Daoy (cell line): ENCODE measurements at places on chromosomes 16 and 17. TPM values are rescaled to one million over a fixed set of nuclear protein-coding genes. Genes with fewer than 3 reads are reported as not detected.

Gene TEX19
- not detected in 2 replicates for total RNA-seq

Gene TP53TG3B
- total RNA-seq, result 3.4 TPM in 1 of 2 replicates, not detected in the other

Gene TBC1D26
- total RNA-seq, result not detected in 2 replicates

Gene SNRNP25
- 24.3 and 30.8 TPM in 2 replicates for total RNA-seq

Gene ARHGAP27
- 2.8 and 3.3 TPM in 2 replicates for total RNA-seq

Gene MYH8
- not detected in 2 replicates for total RNA-seq

Gene SPATA32
- total RNA-seq, result not detected in 2 replicates

Gene CES5A
- total RNA-seq, result not detected in 2 replicates

Gene CACNG5
- total RNA-seq, result not detected in 2 replicates

Gene PYY
- total RNA-seq, result not detected in 2 replicates

Gene LITAFD
- not detected in 2 replicates for total RNA-seq

Gene KRTAP1-5
- total RNA-seq, result not detected in 2 replicates

Gene IL32
- total RNA-seq, result 362 and 393 TPM in 2 replicates

Gene PRAC1
- total RNA-seq, result not detected in 2 replicates

Gene ABCC3
- 10.4 and 14.3 TPM in 2 replicates for total RNA-seq

Gene KRT15
- total RNA-seq, result 0.51 and 3.1 TPM in 2 replicates

Gene DNAJA3
- 54.8 and 73.9 TPM in 2 replicates for total RNA-seq

Gene SECTM1
- 0.51 and 0.65 TPM in 2 replicates for total RNA-seq

Gene IGF2BP1
- 15.2 and 16.7 TPM in 2 replicates for total RNA-seq

Gene ADPRM
- 8.6 and 12.3 TPM in 2 replicates for total RNA-seq

Gene SDK2
- total RNA-seq, result 0.33 and 0.74 TPM in 2 replicates

Gene ARHGAP44
- total RNA-seq, result 4.6 and 5.7 TPM in 2 replicates

Gene CLEC19A
- not detected in 2 replicates for total RNA-seq
